ENCODE measurements at places on chromosomes 13 and 19. TPM values are rescaled to one million over a fixed set of nuclear protein-coding genes. Genes with fewer than 3 reads are reported as not detected.

The PDX1 gene
- not detected for total RNA-seq

The KLK12 gene
- not detected for total RNA-seq

The LRRC8E gene
- not detected for total RNA-seq

The ZNF823 gene
- total RNA-seq, result 7.1 TPM

The SLITRK6 gene
- total RNA-seq, result not detected

The TNFSF13B gene
- 2.8 TPM for total RNA-seq

The FGF9 gene
- 0.54 TPM for total RNA-seq

The LILRB2 gene
- not detected for total RNA-seq

The SLC10A2 gene
- total RNA-seq, result not detected

The SMIM44 gene
- total RNA-seq, result not detected
